ENCODE measurements at places on chromosomes 11 and 22.

- no peak for DNase-seq
Measured at GRCh38 chr11:70468256-70469195, 70.2 kb downstream of the CTTN start.

DNA sequence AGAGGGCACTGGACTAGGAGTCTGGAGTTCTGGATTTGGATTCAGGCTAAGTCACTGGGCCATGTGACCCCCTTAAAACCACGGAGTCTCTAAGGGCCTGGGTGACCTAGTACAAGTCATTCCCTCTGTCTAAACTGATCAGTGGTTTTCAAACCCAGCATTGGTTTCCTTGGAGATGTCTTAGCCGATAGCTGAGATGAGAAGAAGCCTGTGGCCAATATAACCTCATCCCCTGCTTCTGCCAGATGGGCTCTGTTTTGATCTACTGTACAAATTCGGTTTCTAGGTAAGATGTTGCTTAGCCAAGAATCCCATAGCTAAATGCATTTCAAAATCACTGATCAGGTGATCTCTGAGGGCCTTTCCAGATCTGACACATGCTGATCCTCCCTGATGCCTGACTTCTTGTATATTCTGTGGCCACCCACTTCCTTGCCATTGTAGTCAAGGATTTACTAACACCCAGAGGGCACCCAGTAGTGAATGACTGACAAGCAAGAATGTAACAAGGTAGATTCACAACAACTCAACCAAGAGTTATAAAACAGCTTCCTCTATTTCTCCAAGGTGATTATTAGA, 53.1 kb downstream of the GALNT18 start:
- no peak for DNase-seq

GRCh38 chr11:117199053-117199915, at the start of gene TAGLN:
TAGLN (plus strand) TSS chr11:117199370; CDS start chr11:117203014, 3,644 bp downstream.
- DNase-seq: no peak

DNA sequence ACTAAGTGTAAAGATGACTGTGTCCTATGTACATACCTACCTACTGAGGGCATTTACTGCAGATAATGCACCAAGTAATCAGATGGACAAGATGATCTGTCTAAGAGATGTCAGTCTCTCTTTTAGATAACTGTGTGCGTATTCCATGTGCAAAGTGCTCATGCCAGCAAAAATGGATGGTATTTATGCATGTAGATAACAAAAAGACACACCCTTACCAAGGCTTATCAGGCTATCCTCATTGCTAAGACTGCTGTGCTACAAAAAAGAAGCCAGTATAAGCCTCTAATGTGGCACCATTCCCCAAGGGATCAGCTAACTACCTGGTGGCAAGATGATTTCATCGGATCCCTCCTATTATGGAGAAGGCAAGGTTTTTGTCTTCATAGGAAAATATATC, 34.3 kb upstream of the CD44 start:
- no peak for DNase-seq

GRCh38 chr11:13924801-13925327, 37.7 kb upstream of the SPON1 start:
- no peak for DNase-seq

GRCh38 chr22:16603448-16603768, 10.8 kb upstream of the CCT8L2 start:
- DNase-seq: no peak

DNA sequence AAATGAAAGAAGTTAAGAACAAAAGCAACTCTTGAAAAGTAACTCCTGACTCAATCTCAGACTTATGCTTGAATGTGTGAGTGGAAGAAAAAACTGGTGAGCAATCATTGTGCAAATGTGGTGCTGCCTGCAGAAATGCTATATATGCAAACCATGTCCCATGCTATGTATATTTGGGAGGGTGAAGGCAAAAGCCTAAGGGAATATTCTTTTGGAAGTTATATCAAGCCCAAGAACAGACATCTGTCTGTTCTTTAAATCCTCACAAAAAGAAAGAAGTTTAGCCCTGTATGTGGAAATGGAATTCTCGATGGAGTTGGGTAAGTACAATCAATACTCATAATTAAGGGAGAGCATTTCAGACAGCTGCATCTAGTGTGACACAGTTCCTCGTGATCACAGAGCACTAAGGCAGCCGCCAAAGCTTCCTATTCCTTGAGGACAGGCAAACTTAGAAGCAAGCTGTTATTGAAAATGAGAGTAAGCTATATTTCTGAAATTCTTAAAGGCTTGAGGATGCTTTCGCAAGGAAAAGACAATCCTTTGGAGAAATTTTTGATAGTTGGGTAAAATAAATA, 406.5 kb upstream of the CHORDC1 start:
- no peak for DNase-seq

DNA sequence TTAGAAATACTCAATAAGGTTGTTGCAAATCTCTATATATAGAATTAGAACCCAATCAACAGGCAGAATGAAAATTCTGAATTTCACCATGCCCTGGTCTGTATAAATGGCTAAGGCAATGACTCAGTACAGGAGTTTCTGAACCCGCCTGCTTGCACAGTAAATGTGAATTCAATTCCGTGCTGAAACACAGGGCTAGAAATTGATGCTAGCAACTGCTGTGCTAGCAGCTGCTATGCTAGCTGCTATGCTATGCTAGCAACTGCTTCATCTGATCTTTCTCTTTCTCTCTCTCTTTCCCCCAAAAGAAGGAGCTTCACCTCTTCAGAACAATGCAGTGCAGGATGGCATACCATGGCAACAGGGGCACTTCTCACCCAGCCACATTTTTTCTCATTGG, 9.7 kb upstream of the OR52J3 start:
- no peak for DNase-seq

GRCh38 chr11:72224564-72225410, at the start of gene INPPL1:
INPPL1 (plus strand) TSS chr11:72224767; CDS start chr11:72224985, 218 bp downstream.
- DNase-seq: no peak

DNA sequence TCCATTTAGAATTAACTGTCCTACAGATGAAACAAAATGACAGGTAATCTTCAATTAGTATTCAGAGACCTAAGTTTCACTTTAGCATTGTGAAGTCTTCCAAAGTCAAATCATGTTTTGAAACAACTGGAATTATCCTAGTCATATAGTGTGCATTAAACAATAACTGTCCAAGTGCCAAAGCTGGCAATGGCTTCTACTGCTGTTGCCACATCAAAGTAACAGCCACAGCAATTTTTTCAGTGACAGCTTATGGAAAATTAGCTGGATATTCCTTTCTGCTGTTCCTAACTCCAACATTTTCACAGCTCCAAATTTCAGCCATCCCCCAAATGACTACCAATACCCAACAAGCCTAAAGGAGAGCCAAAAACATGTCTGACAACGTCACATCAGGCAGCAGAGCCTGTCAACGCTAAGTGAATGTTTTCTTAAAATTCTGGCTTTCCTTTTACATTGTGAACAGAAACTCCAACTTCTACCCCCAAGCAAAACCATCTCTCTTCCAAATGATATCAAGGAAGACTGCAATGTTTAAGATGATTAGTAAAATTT, 45.3 kb upstream of the CCDC34 start:
- DNase-seq: no peak

GRCh38 chr11:36238036-36238631, 51.1 kb downstream of the COMMD9 start:
- no peak for DNase-seq

DNA sequence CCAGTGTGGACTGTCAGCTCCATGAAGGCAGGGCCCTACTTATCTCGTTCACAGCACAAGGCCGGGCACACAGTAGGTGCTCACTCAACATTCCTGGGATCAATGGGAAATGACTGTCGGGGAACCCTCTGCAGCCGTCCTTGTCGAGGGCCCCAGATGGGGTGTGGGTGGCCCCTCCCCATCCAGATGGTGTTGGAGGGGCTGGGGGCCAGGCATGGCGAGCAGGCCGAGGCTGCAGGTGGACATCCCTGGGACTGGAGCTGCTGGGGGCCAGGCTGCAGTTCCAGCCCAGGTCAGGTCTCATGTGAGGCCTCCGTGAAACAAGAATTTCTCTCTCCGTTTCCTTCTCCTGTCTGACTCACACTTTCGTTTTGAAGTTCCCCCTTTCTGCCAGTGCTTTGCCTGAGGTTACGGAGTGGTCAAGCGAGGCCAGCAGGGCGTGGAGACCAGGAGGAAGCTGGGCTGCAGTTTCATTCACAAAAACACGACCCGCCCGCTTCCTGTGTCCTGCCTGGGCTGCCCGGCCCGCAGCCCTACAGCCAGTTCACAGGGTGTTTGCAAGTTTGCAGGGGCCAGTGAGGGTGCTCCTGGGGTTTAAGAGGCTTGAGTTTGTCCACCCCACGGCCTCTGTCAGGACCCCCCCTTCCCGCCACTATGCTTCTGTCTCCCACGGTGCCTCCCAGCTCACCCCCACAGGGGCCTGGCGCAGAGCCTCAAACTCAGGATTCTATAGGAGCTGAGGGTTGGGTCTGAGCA, 4.5 kb downstream of the MYEOV start:
- no peak for DNase-seq

- DNase-seq: no peak
Measured at GRCh38 chr11:116418388-116419041, 354.3 kb downstream of the BUD13 start.

- DNase-seq: no peak
Measured at GRCh38 chr22:16933291-16934282, 74.4 kb downstream of the GAB4 start.

DNA sequence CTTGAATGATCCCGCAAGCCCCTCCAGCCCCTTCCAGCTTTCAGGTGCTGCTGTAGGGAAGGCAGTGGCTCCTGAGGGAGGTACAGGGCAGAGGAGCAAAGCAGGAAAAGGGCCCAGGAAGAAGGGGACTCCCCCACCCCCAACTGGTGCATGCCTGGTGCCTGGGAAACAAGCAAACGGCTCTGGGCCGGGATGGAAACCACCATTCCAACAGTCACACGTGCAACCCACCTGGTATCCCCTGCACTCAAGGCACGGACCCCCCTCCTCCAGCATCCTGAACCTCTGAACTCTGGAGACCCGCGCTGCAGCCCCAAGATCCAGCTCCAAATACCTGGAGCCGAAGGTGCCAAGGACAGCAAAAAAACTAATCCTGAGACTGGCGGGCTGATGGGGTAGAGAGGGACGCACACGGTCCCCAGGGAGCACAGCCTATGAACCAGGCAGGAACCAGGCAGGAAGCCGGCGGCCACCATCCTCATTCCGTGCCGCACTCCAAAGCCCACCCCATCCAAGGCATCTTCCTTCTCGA, 537 bp downstream of the SCN4B start:
- no peak for DNase-seq

GRCh38 chr11:12008790-12009616, 577 bp upstream of the DKK3 start:
- DNase-seq: no peak

DNA sequence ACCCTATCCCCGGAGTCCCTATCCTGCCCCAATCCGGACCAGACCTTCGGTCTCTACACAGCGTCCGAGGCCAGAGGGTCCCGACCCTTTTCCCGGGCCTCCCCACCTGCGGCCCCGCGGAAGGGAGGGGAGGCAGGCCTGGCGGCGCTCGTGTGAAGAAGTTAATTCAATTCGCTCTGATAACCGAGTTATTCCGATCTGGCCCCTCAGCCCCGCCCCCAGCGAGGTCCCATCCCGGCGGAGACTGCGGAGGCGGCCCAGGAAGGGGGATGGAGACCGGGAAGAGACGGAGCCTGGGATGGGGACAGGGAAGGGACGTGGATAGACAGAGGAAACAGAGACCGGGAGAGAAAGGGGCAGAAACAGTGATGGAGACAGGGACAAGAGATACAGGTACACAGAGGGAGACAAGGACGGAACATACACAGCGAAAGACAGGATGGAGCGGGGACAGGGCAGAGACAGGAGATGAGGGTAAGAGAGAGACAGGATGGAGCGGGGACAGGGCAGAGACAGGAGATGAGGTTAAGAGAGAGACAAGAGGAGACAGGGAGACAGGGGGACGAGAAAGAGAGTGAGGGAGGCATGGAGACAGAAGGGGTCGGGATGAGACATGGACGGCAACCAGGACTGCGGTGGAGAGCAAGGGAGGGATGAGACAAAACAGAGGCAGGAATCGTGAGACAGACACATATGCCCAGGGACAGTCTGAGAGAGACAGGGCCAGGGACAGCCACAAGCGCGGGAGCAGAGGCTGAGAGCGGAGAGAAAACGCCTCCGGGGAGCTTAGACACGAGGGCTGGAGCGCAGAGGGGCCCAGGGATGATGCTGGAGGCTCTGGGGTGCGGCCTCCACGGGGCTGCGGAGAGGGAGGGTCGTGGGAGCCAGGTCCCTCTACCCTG, 636 bp upstream of the PHOX2A start:
- DNase-seq: no peak

DNA sequence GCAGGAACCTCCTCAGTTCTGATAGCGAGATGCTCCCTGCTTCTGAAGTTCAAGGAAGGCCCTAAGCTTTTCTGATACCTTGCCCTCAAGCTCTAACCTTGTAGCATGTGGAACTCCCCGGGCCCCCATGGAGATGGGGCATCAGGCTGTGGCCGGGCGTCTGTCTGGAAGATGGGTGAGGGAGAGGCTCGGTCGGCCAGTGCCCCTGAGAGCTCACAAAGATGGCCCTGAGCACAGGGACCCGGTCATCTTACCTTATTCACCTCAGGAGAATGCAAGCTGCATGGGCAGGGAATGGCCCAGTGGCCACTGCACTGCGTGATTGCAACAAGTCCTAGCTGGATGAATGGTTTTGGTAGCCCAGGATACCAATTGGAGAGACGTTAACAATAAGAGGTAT, 830.3 kb downstream of the TBC1D22A start:
- DNase-seq: no peak

- DNase-seq: no peak
Measured at GRCh38 chr11:69352715-69353319, 58.9 kb downstream of the MYEOV start.

- no peak for DNase-seq
Measured at GRCh38 chr11:117087446-117087845, 10.8 kb downstream of the SIK3 start.

GRCh38 chr22:38110008-38110862, at the start of gene BAIAP2L2:
BAIAP2L2 (minus strand) TSS chr22:38110684; CDS start chr22:38110525, 159 bp downstream.
- no peak for DNase-seq

GRCh38 chr22:46501701-46502100, 35.7 kb downstream of the CELSR1 start:
- no peak for DNase-seq

GRCh38 chr22:23380230-23380573, 199.9 kb downstream of the IGLL1 start:
- no peak for DNase-seq

All from stimulated activated CD8-positive, alpha-beta memory T cell treated with anti-CD3 and anti-CD28 coated beads, Interleukin-4, amount 100 ng/mL, for 1 hour (primary cell).